Right atrium auricular region (tissue), 2 donors: ENCODE measurements at places on chromosomes 3 and 15. TPM values are rescaled to one million over a fixed set of nuclear protein-coding genes. Genes with fewer than 3 reads are reported as not detected.

DNA sequence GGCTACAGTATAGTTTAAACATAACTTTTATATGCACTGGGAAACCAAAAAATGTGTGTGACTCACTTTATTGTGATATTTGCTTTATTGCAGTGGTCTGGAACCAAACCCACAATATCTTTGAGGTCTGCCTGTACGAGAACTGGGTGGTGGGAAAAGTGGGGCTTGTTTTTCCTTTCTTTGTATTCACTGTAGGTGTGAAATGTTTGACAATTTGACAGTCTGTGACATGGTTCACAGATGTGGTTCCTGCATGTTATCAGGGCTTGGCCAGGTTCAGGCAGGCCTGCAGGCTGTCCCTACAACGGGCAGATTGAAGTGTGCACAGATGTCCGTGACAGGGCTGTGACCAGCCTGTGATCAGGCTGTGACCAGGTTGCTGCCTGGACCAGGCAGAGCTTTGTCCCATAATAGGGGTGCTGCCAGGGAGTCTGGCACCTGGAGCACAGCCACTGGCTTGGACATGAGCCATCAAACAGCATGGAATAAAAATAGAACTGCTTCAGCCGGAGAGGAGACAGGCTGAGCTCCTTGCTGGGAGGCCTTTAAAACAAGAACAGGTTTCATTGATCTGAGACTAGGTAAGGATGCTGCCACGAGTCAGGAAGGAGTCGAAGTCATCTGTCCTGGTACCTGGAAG, 61.0 kb downstream of the KLF13 start:
- DNase-seq = peak; percentile 73

- DNase-seq = no peak
Observed at GRCh38 chr15:51828621-51829375, 655 bp upstream of the TMOD3 start.

GRCh38 chr15:58399739-58400138, 32.1 kb upstream of the LIPC start:
- no peak for DNase-seq

DNA sequence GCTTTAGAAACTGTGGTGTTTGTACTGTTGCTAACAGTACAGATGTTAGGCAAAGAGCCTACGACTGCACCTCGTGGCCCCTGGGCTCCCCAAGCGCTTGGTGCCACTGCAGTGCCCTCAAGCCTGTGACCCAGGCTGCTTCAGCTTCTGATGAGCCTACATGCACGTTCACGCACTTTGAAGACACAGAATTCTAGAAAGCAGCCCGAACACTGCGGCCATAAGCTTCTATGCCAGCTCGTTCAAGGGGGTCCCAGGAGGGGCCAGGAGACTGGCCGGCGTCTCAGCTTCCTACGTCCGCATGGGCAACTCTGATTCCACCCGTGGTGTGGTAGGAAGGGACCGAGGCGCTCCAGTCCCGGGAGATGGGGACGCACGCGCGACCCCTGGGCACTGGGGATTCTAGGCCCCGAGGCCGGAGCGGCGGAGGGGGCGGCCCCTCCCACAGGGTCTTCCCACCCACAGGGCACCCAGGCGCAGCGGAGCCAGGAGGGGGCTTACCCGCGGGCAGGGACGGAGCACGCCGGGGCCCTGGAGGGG, 653 bp downstream of the MYO5C start:
- DNase-seq = no peak

DNA sequence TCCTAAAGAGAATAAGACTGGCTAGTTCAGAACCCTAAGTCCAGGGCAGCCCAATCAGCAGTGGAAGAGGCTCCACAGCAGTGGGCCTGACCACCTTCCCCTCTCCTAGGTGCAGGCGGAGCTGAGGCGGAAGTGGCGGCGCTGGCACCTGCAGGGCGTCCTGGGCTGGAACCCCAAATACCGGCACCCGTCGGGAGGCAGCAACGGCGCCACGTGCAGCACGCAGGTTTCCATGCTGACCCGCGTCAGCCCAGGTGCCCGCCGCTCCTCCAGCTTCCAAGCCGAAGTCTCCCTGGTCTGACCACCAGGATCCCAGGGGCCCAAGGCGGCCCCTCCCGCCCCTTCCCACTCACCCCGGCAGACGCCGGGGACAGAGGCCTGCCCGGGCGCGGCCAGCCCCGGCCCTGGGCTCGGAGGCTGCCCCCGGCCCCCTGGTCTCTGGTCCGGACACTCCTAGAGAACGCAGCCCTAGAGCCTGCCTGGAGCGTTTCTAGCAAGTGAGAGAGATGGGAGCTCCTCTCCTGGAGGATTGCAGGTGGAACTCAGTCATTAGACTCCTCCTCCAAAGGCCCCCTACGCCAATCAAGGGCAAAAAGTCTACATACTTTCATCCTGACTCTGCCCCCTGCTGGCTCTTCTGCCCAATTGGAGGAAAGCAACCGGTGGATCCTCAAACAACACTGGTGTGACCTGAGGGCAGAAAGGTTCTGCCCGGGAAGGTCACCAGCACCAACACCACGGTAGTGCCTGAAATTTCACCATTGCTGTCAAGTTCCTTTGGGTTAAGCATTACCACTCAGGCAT, 33.7 kb downstream of the VIPR1 start:
- DNase-seq = no peak

DNA sequence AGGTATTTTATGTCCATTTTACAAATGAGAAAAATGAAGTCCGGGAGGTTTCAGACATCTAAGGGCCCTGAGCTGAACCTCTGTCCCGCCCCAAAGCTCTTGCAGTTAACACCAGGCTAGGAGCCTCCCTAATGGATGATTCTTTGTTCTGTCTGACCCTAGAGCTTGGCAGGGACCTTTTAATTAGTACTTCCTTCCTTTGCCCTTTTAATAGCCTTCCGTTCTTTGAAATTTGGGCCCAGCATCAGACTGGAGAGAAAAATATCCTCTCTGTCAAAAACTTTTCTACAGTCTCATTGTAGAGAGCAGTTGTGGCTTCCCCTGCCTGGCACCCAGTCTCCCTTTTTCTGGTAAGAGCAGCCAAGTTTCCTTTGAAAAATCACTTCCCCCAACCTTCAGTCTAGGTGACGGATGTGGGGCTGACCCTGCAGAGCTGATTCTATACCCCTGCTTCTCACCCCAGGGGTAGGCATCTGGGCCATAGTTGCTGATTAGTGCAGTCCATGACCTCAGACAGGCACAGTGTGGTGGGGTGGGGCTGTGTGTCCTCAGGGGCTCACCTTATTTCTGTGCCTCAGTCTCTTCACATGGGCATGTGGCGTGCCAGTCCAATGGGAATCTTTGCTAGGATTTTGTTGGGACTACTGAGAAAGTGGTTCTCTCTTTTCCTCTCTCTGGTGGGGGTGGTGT, 220.4 kb downstream of the ADAMTS9 start:
- no peak for DNase-seq

- no peak for DNase-seq
Observed at GRCh38 chr3:72977060-72977808, 19.4 kb upstream of the PPP4R2 start.

- DNase-seq = peak; percentile 42
Observed at GRCh38 chr3:127490271-127491023, 100.1 kb downstream of the TPRA1 start.

DNA sequence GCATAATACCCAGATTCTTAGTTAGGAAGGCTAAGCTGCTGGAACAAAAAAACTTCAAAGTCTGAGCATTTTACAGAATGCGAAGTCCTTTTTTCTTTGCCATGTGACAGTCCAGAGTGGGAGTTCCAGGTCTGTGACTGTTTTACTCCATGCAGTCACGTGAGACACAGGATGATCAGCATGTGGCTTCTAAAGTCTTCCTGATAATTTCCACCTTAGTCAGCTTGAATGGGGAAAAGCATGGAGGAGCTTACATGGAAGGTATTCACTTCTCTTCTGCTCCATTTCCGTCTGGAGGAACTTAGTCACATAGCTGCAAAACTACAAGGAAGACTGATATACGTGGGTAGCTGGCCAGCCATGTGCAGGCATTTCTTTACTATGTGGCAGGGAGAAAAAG, 1.7 kb downstream of the SNTN start:
- DNase-seq = no peak

DNA sequence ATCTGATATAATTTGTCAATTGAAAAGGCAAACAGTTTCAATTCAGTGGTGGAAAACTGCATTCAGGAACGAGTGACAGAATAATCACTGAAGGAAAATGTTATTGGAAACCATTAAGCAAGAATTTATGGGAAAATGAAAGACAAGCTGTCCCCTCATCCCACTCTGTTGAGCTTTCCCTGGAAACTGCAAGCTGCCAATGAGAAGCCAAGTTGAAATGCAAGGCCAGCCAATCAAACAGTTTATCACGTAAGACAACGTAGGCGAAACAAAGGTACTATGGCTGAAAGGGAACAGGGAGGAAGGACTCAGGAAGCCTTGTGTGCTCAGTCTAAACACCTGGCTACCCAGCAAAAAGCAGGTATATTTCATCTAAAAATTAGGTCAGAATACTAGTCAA, 187.9 kb upstream of the ATP10A start:
- DNase-seq = no peak

DNA sequence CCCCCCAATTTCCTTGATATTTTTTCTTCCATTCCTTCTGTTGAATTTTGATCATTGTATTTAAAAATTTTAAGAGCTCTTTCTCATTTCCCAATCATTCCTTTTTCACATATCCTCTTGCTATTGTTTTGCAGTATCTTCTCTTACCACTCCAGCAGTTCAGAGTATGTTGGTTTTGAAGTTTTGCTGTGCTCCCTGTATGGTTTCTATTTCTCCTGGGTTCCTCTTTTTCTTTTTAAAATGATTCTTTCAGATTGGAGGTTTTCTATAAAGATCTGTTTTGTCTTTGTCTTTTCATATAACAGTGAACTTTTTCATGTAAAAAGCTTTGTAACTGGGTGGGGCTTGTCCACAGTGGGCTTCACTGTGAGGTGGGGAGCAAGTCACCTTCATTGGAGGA, 12.8 kb downstream of the USP3 start:
- no peak for DNase-seq

DNA sequence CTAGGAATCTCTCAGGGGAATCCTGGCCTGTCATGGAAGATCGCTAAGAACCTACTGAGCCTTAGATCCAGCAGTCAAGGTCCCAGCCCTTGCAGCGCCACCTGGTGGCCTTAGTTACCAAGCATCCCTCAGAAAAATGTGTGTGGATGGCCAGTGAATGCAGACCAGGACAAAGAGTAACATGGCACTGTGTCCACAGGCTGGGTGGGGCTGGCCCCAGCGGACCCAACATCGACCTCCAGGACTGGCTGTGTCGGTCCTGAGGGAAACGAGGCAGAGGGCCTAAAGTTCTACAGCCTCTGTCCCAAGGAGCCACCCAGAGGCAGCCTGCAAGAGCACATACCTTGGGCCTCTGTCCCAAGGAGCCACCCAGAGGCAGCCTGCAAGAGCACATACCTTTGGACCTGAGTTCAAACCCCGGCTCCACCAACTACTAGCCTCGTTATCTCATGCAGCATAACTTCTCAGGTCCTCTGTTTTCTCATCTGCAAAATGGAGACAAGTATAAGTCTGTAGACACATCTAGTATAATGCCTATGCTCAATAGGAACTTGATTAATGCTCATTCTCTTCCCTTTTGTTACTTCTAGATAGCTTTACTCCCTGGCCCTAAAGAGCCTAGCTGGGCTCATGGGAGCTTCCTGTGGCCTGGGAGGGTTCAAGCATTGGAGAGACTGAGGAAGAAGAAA, 57.5 kb upstream of the HERC1 start:
- peak; percentile 89 for DNase-seq

GRCh38 chr3:81544385-81544784, 217.1 kb downstream of the GBE1 start:
- no peak for DNase-seq

- DNase-seq = no peak
Observed at GRCh38 chr15:89490081-89490813, 6.1 kb downstream of the RHCG start.

GRCh38 chr15:34644851-34645250, 61.4 kb upstream of the GOLGA8B start:
- no peak for DNase-seq

ARNT2 gene
- 4.8 TPM for total RNA-seq

TIMP4 gene
- 29.1 TPM for total RNA-seq

TMEM108 gene
- total RNA-seq = 5.1 TPM

CASR gene
- total RNA-seq = not detected

KLHL25 gene
- 4.1 TPM for total RNA-seq

SLC25A38 gene
- total RNA-seq = 15.7 TPM

SLC51A gene
- 0.35 TPM for total RNA-seq

GPR156 gene
- total RNA-seq = 0.74 TPM

GOLGA8G gene
- total RNA-seq = not detected

GUCA1C gene
- not detected for total RNA-seq

CAMP gene
- total RNA-seq = not detected

LRRC49 gene
- total RNA-seq = 23.4 TPM
